ENCODE measurements at places on chromosomes 1 and 21.
A peak's percentile ranks its signal among the peaks of the same experiment; 100 is the strongest.

DNA sequence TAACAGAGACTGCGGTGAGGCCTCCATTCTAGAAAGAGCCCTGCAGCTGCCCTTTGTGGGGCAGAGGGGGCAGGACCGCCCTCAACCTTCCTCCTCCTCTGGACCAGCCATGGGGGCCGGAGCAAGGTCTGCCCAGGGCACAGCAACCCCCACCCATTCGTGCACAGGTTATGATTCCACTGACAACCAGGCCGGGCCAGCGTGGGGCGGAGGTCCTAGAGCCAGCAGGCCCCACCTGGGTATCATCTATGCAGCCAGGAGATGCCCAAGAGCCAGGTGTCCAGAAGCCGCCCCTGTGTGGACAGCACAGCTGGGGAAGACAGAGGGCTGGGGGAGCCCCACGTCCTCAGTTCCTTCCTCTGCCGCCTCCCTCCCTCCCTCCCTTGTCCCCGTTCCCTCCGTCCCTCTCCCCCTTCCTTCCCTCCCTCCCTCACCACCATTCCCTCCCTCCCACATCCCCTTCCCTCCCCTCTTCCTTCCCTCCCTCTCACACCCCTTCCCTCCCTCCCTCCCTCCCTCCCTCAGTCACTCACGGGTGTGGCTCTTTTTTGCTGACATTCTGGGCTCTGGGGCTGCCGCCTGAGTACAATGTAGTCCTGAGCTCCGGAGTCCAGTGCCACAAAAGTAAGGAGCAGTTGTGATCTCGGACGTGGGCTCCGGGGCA lies 12.3 kb downstream of the RNF223 start:
- peak; percentile 49 for DNase-seq

- DNase-seq, result no peak
Observed at GRCh38 chr1:43703836-43704235, 3.5 kb upstream of the ST3GAL3 start.

- no peak for DNase-seq
Observed at GRCh38 chr1:220783453-220783852, 3.3 kb upstream of the MTARC1 start.

DNA sequence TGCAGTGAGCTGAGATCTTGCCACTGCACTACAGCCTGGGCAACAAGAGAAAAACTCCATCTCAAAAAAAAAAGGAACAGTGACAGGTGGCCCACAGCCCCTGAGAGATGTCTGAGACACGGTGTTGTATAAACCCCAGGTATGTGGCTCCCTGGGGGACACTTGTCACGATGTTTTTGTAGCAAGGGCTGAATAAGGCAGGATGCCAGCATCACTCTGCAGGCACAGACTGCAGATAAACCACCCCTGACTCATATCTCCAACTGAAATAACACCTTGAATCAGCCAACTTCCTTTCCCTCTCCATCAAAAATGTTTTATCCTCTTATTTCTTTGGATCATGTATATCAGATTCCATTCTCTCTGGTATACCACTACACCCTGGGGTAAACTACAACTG lies 52.5 kb downstream of the NMNAT2 start:
- DNase-seq, result peak; percentile 12

- DNase-seq, result no peak
Observed at GRCh38 chr1:108845991-108846390, 10.9 kb downstream of the AKNAD1 start.

DNA sequence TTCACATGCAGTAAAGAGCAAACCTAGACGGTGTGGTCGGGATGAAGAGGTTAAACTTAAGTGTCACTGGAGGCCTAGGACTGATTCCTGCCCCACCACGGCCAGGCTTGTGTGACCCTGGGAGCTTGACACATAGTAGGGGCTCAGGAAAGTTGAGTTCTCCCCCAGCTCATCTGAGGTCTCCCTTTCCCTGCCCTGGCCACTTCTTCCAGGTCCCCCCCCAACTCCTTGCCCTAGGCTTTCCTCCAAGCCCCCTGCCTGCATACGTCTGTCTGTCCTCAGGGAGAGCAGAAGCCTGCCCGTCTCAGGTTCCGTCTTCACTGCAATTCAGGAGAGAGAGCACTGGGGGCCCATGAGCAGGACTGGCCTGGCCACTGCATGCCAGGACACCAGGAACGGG lies 225.8 kb downstream of the PTPRU start:
- DNase-seq, result no peak

DNA sequence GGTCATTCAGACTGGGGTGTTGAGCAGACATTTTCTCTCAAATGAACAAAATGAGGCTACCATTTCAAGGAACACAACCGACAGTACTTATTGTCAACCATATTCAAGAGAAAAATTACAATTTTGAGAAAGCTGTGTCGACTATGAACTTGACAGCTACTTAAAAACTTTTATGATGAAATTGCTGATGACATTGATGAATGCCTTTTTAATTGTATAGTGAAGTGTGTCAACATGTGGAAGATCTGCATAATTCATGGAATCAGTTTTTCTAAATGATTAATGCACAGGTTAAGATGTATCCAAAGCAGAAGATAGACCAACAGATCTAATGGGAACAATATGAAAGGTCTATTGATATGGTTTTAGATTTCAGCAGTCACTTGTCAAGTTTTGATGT lies 34.6 kb upstream of the DARS2 start:
- no peak for DNase-seq

DNA sequence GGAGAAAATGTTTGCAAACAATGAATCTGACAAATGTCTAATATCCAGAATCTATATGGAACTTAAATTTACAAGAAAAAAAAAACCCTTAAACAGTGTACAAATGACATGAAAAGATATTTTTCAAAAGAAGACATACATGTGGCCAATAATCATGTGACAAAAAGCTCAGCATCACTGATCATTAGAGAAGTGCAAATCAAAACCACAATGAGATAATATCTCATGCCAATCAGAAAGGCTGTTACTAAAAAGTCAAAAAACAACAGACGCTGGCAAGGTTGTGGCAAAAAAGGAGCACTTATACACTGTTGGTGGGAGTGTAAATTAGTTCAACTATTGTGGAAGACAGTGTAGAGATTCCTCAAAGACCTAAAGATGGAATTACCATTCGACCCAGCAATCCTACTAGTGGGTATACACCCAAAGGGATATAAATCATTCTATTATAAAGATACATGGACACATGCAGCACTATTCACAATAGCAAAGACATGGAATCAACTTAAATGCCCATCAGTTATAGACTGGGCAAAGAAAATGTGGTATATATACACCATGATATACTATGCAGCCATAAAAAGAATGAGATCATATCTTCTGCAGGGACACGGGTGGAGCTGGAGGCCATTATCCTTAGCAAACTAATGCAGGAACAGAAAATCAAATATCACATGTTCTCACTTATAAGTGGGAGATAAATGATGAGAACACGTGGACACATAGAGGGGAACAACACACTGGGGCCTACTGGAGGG lies 123.2 kb downstream of the PTPRC start:
- no peak for DNase-seq

GRCh38 chr1:84855168-84855567 lies 37.8 kb downstream of the LPAR3 start:
- peak; percentile 57 for DNase-seq

DNA sequence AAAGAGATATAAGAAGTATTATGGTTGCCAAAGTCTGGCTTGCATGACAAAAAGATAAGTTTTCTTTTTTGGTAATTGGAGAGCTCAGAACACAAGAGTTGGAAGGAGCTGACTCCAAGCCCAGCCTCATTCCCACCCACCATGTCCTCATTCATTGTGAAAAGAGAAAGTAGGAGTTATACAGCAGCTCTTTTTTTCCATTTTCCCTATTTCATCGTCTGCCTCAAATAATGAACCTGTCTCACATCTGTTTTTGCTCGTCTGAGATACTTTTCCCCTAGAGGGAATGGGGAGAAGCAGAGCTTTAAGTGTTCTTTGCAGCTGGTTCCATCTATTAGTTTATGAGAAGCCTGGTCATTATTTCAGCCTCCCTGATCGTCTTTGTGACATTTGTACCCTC lies 34.7 kb downstream of the AGT start:
- DNase-seq, result no peak

- no peak for DNase-seq
Observed at GRCh38 chr1:175400766-175401165, 208.2 kb upstream of the KIAA0040 start.

GRCh38 chr1:11711490-11711889 lies 20.0 kb downstream of the DRAXIN start:
- no peak for DNase-seq

- DNase-seq, result no peak
Observed at GRCh38 chr1:145884675-145885074, 991 bp downstream of the ANKRD35 start.

DNA sequence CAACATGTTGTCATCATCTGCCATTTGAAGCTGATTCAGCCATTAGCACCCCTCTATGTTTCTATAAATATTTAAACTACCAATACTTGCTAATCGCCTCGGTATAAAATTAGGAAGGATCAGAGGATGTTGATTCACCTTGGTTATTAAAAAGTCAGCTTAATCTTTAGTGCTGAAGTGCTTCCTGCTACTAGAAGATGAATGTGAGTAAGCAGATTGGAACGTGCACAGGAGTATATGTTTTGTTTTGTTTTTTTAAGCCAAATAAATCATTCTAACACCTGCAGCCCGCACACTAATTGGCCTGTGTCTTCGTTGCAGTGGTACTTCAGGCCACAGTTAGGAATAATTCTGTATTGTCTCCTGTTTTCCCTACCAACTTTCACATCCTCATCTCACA lies 485.7 kb downstream of the AJAP1 start:
- DNase-seq, result no peak

All from PC-3 (cell line).